ENCODE measurements at places on chromosomes 3 and 15.

GRCh38 chr3:103863381-103863780 is 1428.6 kb downstream of the ZPLD1 start:
- no peak for DNase-seq

DNA sequence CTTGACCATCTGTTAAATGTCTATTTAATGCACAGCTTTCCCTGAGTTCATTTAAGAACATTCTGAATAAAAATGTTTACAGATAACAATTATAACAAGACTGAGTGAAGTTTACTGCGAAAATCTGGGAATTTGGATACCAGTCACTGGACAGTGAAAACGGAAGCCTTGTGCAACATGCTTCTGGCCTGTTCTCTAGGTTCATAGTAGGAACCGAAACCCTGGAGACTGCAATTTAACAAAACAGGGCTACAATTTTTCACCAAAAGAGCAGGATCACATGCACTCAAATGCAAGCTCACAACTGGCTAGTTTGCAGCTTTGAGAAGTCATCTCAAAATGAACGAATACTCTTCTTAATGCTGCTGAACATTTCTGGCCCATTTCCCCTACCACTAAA is 435.9 kb downstream of the NR2F2 start:
- no peak for DNase-seq

DNA sequence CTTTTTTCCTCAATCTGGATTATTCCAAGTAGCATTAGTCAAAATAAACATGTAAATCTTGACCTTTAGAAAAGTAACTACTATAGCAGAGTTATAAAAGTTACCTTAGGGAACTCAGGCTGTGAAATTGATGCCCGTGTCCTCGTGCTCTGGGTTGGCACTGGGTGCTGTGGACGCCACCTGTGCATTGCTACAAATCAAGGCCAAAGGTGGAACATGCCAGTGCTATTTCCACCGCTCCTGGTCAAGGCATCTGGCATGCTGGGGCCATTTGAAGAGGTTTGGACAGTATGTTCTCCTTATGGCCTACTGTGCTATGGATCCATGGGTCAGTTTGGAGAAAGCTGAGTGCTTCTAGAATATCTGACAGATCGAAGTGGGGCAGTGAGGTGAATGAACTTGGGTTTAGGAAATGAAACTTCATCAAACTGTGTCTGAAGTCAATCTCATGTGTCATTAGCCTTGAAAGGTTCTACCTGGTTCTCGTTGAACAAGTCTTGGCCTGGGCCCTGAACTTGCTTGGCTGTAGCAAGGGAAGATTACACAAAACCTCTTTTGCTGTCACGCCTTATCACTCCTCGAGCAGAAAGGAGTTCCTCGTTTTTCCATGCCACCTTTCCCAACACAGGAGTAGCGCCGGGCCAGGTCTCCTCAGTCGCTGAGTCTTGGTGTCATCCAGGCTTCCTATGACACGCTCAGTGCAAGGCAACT is 397.6 kb upstream of the RGMA start:
- no peak for DNase-seq

DNA sequence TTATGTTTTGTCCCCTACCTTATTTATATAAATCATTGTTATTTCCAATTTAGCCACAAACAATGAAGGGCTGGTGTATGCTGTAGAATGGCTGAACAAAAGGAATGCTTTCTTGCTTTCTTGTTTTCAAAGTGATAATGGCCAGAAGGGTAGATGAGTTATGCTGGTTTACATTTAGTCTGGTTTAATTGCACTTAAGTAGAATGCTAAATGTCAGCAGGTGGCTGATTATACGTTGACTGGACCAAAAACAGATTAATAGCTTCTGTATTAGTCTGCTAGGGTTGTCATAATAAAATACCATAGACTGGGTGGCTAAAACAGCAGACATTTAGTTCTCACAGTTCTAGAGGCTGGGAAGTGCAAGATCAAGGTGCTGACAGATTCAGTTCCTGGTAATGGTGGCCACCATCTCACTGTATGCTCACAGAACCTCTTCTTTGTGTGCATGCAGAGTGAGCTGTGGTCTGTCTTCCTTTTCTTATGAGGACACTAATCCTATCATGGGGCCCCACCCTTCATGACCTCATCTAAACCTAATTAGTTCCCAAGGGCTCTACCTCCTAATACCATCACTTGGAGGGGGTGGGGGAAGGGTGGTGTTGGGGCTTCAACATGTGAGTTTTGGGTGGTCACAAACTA is 17.1 kb upstream of the XIRP1 start:
- no peak for DNase-seq

GRCh38 chr3:94009608-94010007 is 18.8 kb downstream of the STX19 start:
- no peak for DNase-seq

- DNase-seq = no peak
Measured at GRCh38 chr15:77940381-77940947, 137.0 kb downstream of the TBC1D2B start.

DNA sequence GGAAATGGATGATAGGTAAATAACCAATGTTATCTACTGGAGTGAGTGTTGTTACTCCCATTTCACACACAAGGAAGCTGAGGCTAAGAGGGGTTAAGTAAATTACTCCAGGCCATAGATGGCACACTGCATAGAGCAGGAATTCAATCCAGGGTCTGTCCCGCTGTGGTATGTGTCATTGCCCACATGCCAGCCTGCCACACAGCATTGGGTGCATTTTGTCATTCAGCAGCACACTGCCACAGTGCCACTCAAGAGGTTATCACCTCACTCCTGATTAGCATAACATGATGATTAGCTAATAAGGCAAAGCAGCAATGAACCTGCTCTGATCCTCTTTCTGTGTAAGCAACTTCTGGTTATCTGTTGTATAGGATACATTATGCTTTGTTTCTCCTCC is 157.4 kb upstream of the CTNNB1 start:
- no peak for DNase-seq

DNA sequence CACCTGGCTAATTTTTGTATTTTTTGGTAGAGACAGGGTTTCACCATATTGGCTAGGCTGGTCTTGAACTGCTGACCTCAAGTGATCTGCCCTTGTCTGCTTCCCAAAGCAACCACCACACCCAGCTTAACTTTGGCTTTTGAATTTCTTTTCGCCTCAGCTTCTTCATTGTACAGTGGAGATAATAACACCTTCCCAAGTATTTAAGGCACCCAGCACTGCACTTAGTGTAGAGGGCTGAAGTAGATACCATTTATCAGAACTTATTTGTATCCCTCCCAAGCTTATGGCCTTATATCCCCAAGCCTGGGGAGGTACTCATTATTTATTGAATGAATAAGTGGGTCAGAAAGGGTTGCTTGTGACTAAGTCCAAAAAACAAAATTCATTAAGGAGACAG is 2.3 kb downstream of the SQOR start:
- DNase-seq = no peak

GRCh38 chr3:42080453-42080872 is 10.7 kb upstream of the TRAK1 start:
- no peak for DNase-seq

DNA sequence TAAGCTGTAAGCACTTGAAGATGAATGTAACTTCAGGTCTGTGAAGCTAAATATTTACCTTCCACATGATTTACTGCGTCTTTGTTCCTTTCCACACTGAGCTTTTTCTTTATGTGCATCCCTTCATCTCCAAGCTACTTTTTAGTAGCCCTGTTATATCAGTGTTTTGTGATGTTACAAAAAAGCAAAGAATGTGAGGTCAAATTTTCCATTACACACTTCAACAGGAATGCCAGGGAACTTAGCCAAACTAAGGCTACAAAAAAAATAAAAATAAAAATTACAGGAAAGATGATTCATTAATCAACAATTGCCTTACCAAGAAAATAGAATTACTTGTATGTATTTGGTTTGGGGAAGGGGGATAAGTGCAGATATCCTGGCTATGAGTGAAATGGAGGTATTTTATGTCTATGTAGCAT is 73.0 kb downstream of the FILIP1L start:
- DNase-seq = no peak

DNA sequence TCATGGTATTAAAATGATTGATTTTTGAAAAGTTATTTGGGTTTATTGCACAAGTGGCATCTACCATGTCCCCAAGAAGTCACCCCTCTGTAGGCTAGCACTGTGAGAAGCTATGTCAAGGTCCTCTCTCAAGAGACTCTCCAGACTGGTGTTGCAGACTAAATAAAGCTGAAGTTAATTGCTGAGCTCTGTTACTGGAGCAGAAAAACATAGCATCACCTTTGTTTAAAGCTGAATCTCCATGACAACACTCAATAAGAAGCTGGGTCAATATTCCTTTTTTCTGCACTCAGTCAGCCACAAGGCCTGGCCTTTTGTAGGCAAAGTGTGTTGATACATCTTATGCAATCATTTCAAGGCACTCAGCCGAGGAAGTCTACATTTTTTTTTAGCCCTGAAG is 806.6 kb upstream of the LMCD1 start:
- no peak for DNase-seq

- no peak for DNase-seq
Measured at GRCh38 chr3:54378184-54378583, 255.8 kb downstream of the CACNA2D3 start.

DNA sequence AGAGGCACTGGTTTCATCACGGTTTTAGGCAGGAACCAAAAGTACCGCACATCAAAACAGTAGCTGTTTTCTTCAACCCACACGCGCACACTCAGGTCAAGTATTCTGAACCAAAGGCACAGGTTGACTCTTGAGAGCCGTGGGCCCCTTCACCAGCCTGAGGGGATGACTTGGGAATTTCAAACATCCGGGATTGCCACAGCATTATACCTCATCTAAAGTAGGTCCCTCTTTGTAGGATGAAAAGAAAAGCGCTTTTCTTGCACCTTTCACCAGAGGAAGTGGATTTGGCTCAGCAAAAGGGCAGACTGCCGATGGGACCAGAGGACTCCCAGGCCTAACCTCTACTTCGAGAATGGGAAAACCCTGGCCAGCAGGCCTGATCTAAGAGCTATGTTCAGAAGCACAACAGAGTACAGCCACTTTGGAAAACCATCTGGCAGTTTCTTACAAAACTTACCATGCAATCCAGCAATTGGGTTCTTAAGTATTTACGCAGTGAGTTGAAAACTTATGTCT is 88.2 kb upstream of the PROK2 start:
- no peak for DNase-seq

DNA sequence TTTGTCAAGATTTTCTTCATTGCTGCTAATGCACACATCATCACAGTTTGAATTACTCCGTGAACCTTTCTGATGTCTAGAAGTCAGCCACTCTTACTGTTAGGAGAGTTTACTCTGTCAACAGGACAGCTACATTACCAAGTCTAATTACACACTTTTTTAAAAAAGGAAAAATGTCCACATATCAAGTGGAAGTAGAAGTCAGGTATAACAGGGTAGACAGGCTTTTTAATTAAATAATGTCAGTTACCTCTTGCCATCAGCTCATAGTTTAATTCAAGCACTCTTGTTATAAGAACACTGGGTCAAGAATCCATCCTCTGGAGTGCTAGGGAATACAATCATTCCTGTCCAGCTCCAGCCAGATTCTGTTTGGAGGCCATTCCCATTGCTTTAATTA is 232.8 kb downstream of the TAFA4 start:
- no peak for DNase-seq

DNA sequence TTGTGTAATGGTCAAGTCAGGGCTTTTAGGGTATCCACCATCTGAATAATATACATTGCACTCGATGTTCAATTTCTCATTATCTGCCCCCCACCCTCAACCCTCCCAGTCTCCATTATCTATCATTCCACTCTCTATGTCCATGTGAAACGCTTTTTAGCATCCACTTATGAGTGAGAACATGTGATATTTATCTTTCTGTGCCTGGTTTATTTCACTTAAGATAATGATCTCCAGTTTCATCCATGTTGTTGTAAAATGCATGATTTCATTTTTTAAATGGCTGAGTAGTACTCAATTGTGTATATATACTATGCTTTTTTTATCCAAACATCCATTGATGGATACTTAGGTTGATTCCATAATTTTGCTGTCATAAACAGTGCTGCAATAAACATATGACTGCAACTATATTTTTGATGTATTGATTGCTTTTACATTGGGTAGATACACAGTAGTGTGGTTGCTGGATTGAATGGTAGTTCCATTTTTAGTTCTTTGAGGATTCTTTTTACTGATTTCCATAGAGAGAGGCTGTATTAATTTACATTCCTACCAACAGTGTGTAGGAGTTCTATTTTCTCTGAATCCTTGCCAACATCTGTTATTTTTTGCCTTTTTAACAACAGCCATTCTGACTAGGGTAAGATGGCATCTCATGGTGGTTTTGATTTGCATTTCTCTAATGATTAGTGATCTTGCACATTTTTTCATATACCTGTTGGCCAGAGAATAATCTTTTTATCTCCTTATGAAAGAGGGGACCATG is 332.9 kb upstream of the TGFBR2 start:
- no peak for DNase-seq

- DNase-seq = no peak
Measured at GRCh38 chr15:77201665-77202064, 130.8 kb upstream of the TSPAN3 start.

DNA sequence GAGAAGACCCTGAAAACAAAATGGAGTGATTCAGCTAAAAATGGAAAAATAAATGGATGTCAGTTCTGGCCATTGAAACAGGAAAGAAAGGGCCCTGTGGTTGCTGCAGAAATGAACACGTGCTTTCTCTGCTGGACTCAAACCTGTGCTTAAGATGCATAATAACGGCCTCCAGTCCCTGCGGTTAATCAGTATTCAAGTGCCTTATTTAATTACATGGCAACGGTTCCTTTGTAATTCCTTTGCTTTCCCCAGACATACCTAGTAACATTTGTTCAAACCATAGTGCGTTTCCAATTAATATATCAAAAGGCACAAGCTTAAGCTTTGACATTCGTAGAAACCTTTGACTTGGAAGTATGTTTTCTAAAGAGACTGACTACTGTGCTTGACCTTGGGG is 428.3 kb downstream of the GABRG3 start:
- DNase-seq = no peak

- no peak for DNase-seq
Measured at GRCh38 chr15:25810631-25811091, 52.5 kb downstream of the ATP10A start.

DNA sequence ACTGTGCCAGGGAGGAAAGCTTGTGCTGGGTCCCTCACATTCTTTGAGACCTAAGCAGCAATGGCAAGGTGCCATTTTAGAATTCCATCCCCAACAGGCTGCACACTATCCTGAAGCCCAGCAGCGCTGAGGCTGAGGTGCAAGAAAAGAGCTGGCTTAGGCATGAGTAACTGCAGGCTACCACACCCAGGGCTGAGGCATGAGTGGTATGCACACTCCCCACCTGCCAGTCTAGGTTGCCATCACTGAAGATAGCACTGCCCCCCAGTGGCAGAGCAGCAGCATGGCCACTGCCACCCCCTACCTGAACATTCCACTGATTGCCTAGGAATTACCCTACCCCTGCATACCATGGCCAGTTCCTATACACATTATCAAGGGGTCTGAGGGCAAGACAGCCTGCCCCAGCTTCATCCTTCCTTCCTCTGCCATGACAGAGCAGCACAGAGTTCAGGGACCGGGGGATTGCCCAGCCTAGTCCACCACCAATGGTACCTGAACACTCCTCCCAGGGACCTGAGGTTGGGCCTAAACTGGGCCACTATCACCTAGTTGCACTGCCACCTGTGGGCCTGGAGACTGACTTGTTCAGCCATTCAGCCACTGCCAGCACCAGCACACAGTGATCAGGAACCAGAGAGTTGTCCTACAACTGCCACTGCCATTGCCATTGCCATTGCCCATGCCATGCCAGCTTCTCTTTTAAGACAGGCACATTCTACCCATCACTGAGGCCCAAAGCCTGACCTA is 129.8 kb downstream of the SATB1 start:
- DNase-seq = no peak
